ENCODE measurements at places on chromosomes 13 and 19.

- H3K4me3 ChIP-seq: no peak overlapping the region
- no peak for DNase-seq
- H3K27ac ChIP-seq: no peak overlapping the region
- H3K36me3 ChIP-seq: peaks cover 7% of the 10 kb centered on the region
- no peaks in the 10 kb centered on the region for H3K27me3 ChIP-seq
- H3K4me1 ChIP-seq: no peaks in the 10 kb centered on the region
Measured at GRCh38 chr19:20209051-20209450, 42.0 kb downstream of the ZNF486 start.

GRCh38 chr13:78265098-78265497 lies 338.3 kb downstream of the POU4F1 start:
- H3K27ac ChIP-seq: no peak overlapping the region
- no peaks in the 10 kb centered on the region for H3K36me3 ChIP-seq
- no peak for DNase-seq
- no peaks in the 10 kb centered on the region for H3K4me1 ChIP-seq
- no peaks in the 10 kb centered on the region for H3K27me3 ChIP-seq

GRCh38 chr19:50167314-50167721 lies 4.2 kb upstream of the IZUMO2 start:
- DNase-seq: no peak
- no peak overlapping the region for H3K27ac ChIP-seq
- H3K4me1 ChIP-seq: no peaks in the 10 kb centered on the region
- H3K4me3 ChIP-seq: no peak overlapping the region

- no peak for DNase-seq
- peaks cover 4% of the 10 kb centered on the region for H3K27me3 ChIP-seq
- peaks cover 11% of the 10 kb centered on the region for H3K4me1 ChIP-seq
- no peak overlapping the region for H3K4me3 ChIP-seq
- no peaks in the 10 kb centered on the region for H3K36me3 ChIP-seq
- H3K27ac ChIP-seq: no peak overlapping the region
Measured at GRCh38 chr13:80603351-80603750, 262.4 kb upstream of the SPRY2 start.

DNA sequence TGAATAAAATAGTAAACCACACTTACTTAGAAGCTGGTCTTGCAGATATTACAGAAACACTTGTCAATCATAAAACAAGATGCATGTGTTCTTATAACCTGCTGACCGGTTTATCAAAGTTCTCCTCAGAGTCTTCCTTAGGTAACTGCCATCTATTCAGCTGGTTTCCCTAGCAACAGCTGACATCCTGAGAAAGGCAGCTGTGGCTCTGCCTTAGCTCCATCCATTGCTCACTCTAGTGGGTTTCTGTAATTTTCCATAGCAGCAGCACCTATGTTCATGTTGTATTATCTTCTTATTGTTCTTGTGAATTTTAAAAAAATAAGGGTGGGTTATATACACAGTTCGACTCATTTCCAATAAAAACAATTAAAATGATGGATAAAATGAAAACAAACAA lies 87.8 kb downstream of the RAP2A start:
- H3K27me3 ChIP-seq: peaks cover 3% of the 10 kb centered on the region
- DNase-seq: no peak
- no peak overlapping the region for H3K27ac ChIP-seq
- H3K4me1 ChIP-seq: no peaks in the 10 kb centered on the region
- no peak overlapping the region for H3K4me3 ChIP-seq
- H3K36me3 ChIP-seq: no peaks in the 10 kb centered on the region

GRCh38 chr13:66489172-66489571 lies 741.0 kb downstream of the PCDH9 start:
- no peak for DNase-seq
- H3K27me3 ChIP-seq: no peaks in the 10 kb centered on the region
- no peak overlapping the region for H3K27ac ChIP-seq
- H3K4me1 ChIP-seq: no peaks in the 10 kb centered on the region

GRCh38 chr13:113034451-113035212 lies 65.6 kb downstream of the MCF2L start:
- DNase-seq: no peak
- no peak overlapping the region for H3K4me3 ChIP-seq
- peaks cover 5% of the 10 kb centered on the region for H3K27me3 ChIP-seq
- no peaks in the 10 kb centered on the region for H3K36me3 ChIP-seq

DNA sequence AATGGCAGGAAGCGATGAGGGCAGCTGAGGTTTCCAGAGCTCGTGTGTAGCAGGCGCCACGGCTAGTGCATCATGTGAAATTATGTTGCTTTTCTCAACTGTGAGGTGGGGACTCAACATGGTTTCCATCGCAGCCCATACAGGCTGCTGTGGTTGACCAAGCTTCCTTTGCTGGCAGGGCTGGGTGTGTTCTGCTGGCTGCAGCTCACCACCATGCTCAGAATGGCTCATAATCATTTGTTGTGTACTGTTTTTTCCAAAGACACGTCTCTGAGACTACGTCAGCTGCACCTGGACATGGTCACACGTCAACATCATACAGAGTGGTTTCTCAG lies 16.1 kb upstream of the RASA3 start:
- H3K27me3 ChIP-seq: peaks cover 23% of the 10 kb centered on the region
- H3K4me3 ChIP-seq: peak overlapping the region; percentile 85
- H3K36me3 ChIP-seq: no peaks in the 10 kb centered on the region
- peaks cover 58% of the 10 kb centered on the region for H3K4me1 ChIP-seq
- peak; percentile 98 for DNase-seq

GRCh38 chr13:38951525-38952313 lies 38.9 kb downstream of the STOML3 start:
- H3K4me3 ChIP-seq: no peak overlapping the region
- no peaks in the 10 kb centered on the region for H3K4me1 ChIP-seq
- DNase-seq: no peak
- peaks cover 4% of the 10 kb centered on the region for H3K27me3 ChIP-seq
- no peaks in the 10 kb centered on the region for H3K36me3 ChIP-seq
- no peak overlapping the region for H3K27ac ChIP-seq

GRCh38 chr13:66659701-66660467 lies 570.3 kb downstream of the PCDH9 start:
- H3K36me3 ChIP-seq: no peaks in the 10 kb centered on the region
- no peak overlapping the region for H3K27ac ChIP-seq
- H3K4me1 ChIP-seq: no peaks in the 10 kb centered on the region
- no peak overlapping the region for H3K4me3 ChIP-seq
- no peak for DNase-seq

DNA sequence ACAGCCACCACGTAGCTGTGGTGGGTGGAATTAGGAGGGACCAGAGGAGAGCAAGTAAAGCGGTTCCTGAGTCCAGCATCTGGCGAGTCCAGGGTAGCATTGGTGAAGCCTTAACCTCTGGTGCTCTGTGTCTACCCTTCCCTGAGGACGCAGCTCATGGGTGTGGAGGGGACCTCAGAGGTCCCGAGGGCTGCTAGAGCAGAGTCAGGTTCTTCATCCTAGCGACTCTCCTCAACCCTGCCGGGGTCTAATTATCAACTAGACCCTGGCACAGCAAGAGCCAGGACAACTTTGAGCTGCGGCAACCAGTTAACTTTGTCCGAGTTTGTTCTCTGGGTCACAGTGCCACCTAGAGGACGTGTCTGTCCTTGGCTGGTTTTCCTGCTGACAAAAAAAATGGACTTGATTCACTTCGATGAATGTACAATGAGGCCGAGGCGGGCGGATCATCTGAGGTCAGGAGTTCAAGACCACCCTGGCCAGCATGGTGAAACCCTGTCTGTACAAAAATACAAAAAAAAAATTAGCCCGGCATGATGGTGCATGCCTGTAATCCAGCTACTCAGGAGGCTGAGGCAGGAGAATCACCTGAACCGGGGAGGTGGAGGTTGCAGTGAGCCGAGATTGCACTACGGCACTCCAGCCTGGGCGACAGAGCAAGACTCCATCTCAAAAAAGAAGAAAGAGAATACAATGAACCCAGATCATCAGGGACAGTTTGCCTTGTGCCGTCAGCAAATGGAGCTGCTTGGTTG lies 25.0 kb downstream of the TSSK6 start:
- H3K4me1 ChIP-seq: peaks cover 43% of the 10 kb centered on the region
- peak overlapping the region; percentile 85 for H3K4me3 ChIP-seq
- peaks cover 3% of the 10 kb centered on the region for H3K27me3 ChIP-seq
- peaks cover 3% of the 10 kb centered on the region for H3K36me3 ChIP-seq
- peak overlapping the region; percentile 97 for H3K27ac ChIP-seq
- DNase-seq: peak; percentile 76

GRCh38 chr13:35567406-35567980 lies 91.0 kb upstream of the MAB21L1 start:
- H3K36me3 ChIP-seq: no peaks in the 10 kb centered on the region
- H3K27me3 ChIP-seq: peaks cover 2% of the 10 kb centered on the region
- no peak overlapping the region for H3K4me3 ChIP-seq
- DNase-seq: no peak
- H3K4me1 ChIP-seq: peaks cover 38% of the 10 kb centered on the region
- no peak overlapping the region for H3K27ac ChIP-seq

- H3K4me3 ChIP-seq: no peak overlapping the region
- no peak overlapping the region for H3K27ac ChIP-seq
- no peaks in the 10 kb centered on the region for H3K4me1 ChIP-seq
- no peaks in the 10 kb centered on the region for H3K27me3 ChIP-seq
Measured at GRCh38 chr13:37338726-37339385, 233.4 kb upstream of the CSNK1A1L start.

- H3K27ac ChIP-seq: no peak overlapping the region
- H3K4me1 ChIP-seq: peaks cover 4% of the 10 kb centered on the region
- no peak for DNase-seq
- H3K27me3 ChIP-seq: peaks cover under 1% of the 10 kb centered on the region
Measured at GRCh38 chr19:18137242-18137641, 15.7 kb upstream of the PIK3R2 start.

DNA sequence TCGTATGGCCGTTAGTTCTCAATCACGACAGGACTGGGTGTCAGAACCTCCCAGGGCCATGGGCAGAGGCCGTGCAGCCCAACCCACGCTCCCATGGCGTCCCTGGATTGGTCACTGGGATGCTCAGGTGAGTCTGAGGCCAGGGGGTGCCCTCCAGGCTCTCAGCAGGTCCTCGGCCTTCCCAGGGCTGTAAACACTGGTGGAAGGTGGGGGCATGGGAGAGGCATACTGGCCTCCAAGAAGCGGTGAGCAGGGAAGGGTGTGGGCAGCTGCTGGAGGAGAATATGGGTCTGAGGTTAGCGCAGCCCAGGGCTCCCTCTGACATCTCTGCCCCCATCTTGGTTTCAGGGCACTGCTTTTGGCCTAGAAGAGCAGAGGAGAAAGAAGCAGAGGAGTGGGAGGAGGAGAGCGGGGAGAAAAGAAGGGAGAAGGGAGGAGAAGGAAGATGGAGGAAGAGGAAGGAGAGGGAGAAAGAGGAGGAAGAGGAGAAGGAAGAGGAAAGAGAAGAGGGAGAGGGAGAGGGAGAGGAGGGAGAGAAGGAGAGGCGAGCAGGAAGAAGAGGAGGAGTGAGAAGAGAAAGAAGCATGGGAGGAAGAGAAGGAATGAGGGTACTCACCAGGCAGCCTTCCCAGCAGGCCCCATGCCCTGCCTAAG lies 62.3 kb downstream of the CEBPG start:
- no peak overlapping the region for H3K4me3 ChIP-seq
- H3K4me1 ChIP-seq: peaks cover 6% of the 10 kb centered on the region
- no peak overlapping the region for H3K27ac ChIP-seq
- no peak for DNase-seq

GRCh38 chr13:23550163-23550562 lies 20.0 kb upstream of the TNFRSF19 start:
- H3K27me3 ChIP-seq: no peaks in the 10 kb centered on the region
- H3K27ac ChIP-seq: no peak overlapping the region
- H3K4me1 ChIP-seq: no peaks in the 10 kb centered on the region

GRCh38 chr19:14119644-14120496 lies 2.3 kb upstream of the PRKACA start:
- H3K27ac ChIP-seq: no peak overlapping the region
- H3K4me3 ChIP-seq: no peak overlapping the region
- H3K4me1 ChIP-seq: peaks cover 29% of the 10 kb centered on the region
- DNase-seq: no peak
- H3K36me3 ChIP-seq: no peaks in the 10 kb centered on the region

DNA sequence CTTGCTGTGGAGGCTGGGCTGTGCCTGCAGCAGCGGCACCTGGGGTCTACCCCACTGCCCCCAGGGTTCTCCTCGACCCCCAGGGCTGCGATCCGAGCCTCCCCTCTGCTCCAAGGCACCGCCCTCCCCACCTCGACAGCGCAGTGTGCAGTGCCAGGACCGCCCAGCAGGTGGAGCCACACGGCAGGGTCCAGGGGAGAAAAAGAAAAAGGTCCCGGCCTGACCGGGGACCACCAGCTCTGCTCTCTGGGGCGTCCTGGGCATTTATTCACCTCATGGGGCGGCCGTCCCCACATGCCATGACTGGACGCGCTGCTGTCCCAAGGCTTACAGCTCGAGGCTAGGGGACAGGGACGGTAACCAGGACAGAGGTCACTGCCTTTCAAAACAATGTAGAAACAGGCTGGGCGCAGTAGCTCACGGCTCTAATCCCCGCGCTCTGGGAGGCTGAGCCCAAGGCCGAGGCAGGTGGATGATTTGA lies 10.6 kb downstream of the REXO1 start:
- H3K27ac ChIP-seq: no peak overlapping the region
- DNase-seq: peak; percentile 54
- no peaks in the 10 kb centered on the region for H3K36me3 ChIP-seq
- peaks cover 11% of the 10 kb centered on the region for H3K27me3 ChIP-seq
- no peak overlapping the region for H3K4me3 ChIP-seq

DNA sequence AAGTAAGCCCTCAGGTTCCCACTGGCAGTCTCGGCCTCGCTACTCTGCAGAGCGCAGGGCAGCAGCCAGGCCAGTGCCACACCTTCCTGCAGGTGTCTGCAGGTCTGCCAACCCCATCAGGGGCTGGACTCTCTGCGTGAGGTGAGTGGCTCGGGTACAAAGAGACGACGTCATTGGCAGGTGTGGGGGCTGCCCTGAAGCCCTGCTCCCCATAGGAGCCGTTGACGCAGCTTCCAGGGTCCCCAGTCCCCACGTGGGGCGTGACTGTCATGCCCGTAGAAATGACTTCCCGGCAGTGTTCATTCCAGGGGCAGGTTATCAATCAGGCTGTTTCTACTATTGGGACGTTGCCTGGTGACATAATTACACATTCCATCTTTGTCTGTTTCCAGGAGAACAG lies 15.3 kb upstream of the GJB6 start:
- no peak overlapping the region for H3K4me3 ChIP-seq
- H3K27me3 ChIP-seq: peaks cover 7% of the 10 kb centered on the region
- DNase-seq: no peak
- no peaks in the 10 kb centered on the region for H3K4me1 ChIP-seq
- H3K36me3 ChIP-seq: no peaks in the 10 kb centered on the region

DNA sequence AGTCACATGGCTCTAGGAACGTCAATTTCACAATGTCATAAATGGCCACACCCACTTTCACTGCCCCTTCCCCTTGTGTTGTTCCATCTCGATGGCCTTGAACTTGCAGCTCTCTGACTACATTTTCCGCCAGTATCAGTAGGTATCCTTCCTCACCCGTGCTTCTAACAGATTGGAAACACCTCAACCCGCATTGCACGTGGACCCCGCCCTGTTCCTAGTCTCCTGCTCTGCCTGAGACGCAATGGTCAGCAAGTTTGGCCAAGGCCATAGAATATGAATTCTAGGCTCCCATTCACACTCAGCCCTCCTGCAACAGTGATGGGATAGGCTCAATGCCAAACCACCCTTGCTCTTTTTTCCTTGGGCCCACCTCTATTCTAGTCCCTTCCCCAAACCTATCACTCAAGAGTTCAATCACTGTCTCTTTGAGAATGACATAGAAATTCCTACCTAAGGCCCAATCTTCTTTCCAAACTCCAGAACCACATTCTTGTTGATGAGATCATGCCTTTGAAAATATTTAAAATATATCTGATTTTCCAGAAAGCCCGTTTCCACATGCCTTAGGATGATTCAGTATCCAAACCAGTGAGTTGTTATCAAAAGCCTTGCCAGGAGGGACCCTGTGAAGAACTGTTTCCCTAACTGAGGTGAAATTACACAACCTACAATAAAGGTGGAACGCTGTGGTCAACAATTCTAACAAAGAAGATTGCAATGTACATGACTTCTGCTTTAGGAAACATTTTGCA lies 334.6 kb downstream of the MYO16 start:
- H3K27me3 ChIP-seq: peaks cover 3% of the 10 kb centered on the region
- no peak for DNase-seq
- H3K36me3 ChIP-seq: no peaks in the 10 kb centered on the region
- no peak overlapping the region for H3K27ac ChIP-seq
